ENCODE measurements at places on chromosomes 2 and 18.

DNA sequence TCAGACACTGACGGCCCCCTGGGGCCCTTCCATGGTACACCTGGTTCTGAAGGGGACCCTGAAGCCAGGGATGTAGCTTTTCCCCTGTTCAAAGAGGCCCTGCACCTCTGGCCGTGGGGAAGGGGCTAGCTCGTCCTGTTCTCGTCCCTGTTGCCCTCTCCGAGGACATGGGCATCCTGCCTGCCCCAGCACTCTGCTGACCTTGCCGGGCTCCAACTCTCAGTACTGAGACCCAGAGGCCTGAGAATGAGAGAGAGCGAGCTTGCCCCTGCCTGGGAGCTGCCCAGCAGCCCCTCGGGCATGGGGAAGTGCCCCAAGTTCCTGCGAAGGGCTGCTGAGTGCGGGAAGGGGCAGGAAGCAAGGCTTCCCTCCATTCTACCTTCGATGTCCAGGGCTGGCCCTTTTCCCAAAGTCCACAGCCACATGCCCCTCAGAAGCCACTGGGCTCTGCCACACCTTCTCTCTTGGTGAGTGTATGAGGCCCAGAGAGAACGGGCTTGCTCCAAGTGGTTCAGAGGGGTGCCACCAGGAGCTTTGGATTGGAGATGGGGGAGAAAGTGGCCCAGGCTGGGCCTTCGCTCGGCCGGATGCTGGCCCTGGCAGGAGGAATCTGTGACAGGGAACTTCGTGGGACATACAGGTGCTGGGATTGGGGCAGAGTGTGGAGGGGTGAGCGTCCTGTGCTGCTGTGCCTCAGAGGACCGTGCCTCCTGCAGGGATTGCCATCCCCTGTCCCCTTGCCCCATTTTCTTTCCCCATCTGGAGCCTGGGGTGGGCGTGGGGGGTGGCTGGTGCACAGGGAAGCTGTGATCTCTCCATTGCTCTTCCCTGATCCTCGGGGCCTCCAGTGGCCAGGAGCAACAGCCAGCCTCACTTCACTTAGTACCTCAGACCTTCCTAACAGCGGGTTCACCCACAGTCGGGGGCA is 50.8 kb downstream of the KCNIP3 start:
- no peak overlapping the region for H3K4me3 ChIP-seq
- H3K27me3 ChIP-seq = no peaks in the 10 kb centered on the region
- H3K4me1 ChIP-seq = no peaks in the 10 kb centered on the region
- DNase-seq = no peak

- no peak overlapping the region for H3K4me3 ChIP-seq
- DNase-seq = no peak
- H3K27ac ChIP-seq = no peak overlapping the region
Measured at GRCh38 chr2:19336781-19337180, 21.6 kb downstream of the OSR1 start.

- no peaks in the 10 kb centered on the region for H3K36me3 ChIP-seq
- no peak overlapping the region for H3K27ac ChIP-seq
- H3K4me3 ChIP-seq = no peak overlapping the region
Measured at GRCh38 chr18:9105420-9105819, 2.9 kb downstream of the NDUFV2 start.

- H3K4me3 ChIP-seq = no peak overlapping the region
- no peaks in the 10 kb centered on the region for H3K4me1 ChIP-seq
- no peaks in the 10 kb centered on the region for H3K36me3 ChIP-seq
- DNase-seq = no peak
- H3K27ac ChIP-seq = no peak overlapping the region
Measured at GRCh38 chr2:100407073-100407472, 10.4 kb downstream of the CHST10 start.

DNA sequence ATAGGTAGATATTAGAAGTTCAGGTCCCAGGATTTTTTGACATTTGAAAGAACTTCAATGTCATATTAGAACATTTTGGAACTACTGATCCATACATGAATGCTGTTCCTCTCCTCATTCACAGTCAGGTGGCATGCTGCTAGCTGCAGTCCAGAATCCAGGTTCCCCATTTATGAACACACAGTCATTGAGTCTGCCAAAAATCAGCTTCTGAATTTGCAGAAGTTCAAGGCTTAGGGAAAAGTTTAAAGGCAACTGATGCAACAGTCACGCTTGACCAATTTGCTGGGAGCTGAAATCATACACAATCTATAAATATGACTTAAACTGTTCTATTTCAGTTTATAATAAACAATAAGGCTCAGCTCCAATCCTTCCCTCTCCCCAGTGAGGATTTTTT is 17.3 kb upstream of the TTR start:
- H3K36me3 ChIP-seq = no peaks in the 10 kb centered on the region
- no peaks in the 10 kb centered on the region for H3K27me3 ChIP-seq
- no peaks in the 10 kb centered on the region for H3K4me1 ChIP-seq

GRCh38 chr2:157761520-157761919 is 114.6 kb downstream of the ACVR1 start:
- H3K27ac ChIP-seq = no peak overlapping the region
- no peak for DNase-seq
- 0 out of 2 replicates have a peak, but pooled peaks cover 5% of the 10 kb centered on the region for H3K36me3 ChIP-seq
- no peaks in the 10 kb centered on the region for H3K4me1 ChIP-seq
- no peak overlapping the region for H3K4me3 ChIP-seq
- no peaks in the 10 kb centered on the region for H3K27me3 ChIP-seq

DNA sequence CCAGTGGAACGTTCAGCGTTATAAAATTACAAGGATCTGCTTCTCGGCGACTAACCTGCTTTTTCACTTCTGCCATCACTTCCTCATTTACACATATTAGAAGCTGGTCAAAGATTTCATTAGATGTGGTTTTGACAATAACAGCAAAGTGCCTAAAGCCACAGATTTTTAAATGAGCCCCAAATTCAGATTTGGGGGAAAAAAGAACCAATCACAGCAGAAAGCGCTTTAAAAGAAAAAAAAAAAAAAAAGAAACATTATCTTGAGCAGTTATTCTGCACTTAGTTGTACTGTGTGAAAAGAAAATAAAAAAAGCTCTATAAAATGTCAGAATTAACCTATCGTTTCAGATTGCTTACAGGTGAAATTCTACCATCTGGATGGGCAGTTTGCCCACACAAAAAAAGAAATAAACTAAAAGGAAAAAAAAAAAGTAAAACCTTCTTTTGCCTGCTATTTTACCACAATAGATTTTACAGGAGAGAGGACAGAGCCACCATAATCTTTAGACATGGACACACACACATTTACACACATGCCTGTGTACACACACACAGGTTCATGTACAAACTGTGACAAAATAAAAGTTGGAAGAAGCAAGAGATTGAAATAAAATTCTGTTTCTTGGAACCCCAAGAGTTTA is 167.2 kb downstream of the TCF4 start:
- H3K27ac ChIP-seq = no peak overlapping the region
- H3K4me1 ChIP-seq = no peaks in the 10 kb centered on the region
- no peak for DNase-seq
- H3K4me3 ChIP-seq = no peak overlapping the region
- H3K27me3 ChIP-seq = no peaks in the 10 kb centered on the region

GRCh38 chr18:55466789-55467188 is 121.2 kb downstream of the TCF4 start:
- H3K4me3 ChIP-seq = no peak overlapping the region
- no peaks in the 10 kb centered on the region for H3K4me1 ChIP-seq
- no peaks in the 10 kb centered on the region for H3K36me3 ChIP-seq
- H3K27me3 ChIP-seq = no peaks in the 10 kb centered on the region
- DNase-seq = no peak

- H3K27ac ChIP-seq = no peak overlapping the region
- no peaks in the 10 kb centered on the region for H3K27me3 ChIP-seq
- no peaks in the 10 kb centered on the region for H3K4me1 ChIP-seq
- no peaks in the 10 kb centered on the region for H3K36me3 ChIP-seq
Measured at GRCh38 chr18:9177466-9177865, 40.9 kb downstream of the ANKRD12 start.

GRCh38 chr2:391696-392095 is 103.8 kb upstream of the ALKAL2 start:
- no peaks in the 10 kb centered on the region for H3K27me3 ChIP-seq
- no peak for DNase-seq
- no peak overlapping the region for H3K27ac ChIP-seq
- H3K36me3 ChIP-seq = no peaks in the 10 kb centered on the region
- peaks cover 7% of the 10 kb centered on the region for H3K4me1 ChIP-seq
- H3K4me3 ChIP-seq = no peak overlapping the region
